ENCODE measurements at places on chromosomes 6 and 20.
A peak's percentile ranks its signal among the peaks of the same experiment; 100 is the strongest.

DNA sequence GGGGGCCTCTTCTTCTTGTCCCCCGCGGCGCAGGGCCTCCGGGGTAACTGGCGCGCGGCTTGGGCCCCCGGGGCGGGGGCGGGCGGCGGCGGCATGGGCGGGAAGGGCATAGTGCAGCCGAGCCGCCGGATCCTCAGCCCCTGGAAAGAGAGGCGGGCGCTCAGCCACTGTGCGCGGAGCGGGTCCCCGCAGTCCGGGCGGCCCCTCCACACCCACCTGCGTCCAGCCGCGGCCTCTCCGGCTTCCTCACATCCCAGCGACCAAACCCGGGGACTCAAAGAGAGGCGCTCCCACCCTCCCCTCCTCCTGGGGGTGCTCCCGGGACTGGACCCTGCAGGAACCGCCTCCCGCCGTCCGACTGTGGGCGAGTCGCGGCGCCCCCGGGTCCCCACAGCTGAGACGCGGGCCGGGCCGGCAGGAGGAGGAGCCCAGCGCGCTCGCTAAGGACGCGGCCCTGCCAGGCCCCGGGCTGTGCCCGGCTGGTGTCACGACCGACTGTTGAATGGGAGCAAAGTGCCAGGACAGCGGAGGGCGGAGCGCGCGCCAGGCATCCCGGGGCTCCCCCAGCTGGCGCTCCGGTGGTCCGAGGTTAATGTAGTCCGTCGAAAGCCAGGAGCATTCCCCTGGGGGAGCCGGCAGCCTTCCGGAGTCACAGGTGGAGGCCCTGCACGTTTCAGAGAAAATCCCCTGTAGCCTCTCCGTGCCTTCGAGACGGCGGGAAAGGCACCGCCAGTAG lies at the start of gene PRR18:
PRR18 (minus strand) TSS at position 360 of the 736 bp plus-strand sequence; CDS start at position 110, 250 bp downstream.
- peak; percentile 63 for DNase-seq

DNA sequence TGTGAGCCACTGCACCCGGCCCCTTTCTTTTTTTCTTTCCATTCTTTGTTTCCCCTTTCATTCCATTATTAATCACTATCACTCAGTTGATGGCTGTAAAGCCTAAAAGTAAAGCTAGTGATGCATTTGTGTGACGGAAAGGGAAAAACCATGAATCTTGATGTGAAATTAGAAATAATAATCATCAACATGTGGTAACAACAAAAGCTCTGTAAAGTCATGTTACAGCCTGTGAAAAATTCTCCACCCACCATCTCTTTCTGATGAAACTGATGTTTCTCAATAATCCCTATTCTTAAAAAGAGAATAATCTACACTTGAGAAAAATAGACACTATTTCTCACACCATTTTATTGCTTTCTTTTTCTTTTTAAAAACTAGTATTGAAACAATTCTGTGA lies 80.0 kb downstream of the CRYBG1 start:
- no peak for DNase-seq

DNA sequence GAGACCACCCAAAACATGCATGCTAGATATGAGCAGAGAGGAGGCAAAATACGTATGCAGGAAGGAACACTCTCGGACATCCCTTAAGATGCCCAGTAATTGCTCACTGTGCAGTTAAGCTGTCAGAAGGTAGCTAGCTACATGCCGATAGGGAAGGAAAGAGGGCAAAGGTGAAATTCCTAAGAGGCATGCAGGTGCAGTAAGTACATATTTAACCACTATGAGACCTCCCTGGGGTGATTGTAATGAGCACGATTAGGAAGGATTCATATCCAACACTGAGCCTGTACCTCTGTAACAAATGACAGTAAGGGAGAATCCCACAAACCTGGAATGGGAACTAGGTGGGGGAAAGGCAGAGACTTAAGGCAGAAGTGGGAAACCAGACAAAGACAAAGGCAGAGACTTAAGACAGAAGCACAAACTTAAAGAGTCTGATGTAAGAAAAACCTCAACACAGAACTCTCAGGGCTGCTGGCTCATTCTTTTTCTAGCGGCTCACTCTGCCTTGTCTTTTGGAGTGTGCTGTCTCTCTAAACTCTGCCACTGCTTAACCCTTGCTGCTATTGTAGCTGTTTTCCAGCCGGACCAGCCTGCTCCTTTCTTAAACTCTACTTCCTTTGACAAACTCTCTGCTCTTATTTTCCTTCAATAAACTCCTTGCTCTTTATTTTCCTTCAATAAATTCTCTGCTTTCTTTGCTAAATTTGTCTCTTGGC lies 148.1 kb downstream of the UBE3D start:
- no peak for DNase-seq

DNA sequence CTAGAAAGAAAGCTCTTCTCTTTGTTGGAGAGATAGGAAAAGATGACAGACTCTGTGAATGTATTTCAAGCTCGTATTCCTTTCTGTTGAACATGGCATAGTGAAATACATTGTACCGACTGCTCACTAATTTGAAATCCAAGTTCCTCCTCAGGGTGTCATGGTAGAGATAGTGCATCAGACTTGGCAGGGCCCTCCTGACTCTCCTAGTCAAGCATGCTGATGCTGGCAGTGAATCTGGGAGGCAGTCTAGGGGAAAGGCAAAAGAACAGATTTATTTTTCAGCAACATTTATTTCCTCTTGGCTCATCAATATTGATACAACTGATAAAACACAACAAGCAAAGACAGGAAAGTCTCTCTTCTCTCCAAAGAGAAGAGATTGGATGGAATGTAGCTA lies 356.3 kb upstream of the IRAK1BP1 start:
- no peak for DNase-seq

GRCh38 chr6:112235956-112236355 lies 18.4 kb downstream of the LAMA4 start:
- no peak for DNase-seq

DNA sequence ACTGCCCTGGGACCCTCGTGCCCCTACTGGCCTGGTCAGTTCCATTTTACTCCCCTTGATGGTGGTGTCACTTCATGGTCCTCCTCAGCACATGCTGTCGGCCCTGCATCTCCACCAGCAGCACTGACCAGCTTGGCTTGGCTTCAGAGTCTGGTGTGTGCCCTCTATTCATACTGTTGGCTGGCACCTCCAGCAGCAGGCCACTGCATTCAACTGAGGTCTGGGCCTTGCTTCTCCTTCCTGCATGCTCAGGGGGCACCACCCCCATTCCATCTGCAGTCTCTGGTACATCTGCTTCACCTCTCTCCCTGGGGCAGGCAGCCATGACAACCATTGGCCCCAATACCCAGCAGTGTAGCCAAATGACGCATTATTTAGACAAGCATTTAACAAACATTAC lies 155.9 kb downstream of the SLC24A3 start:
- DNase-seq: peak; percentile 4

DNA sequence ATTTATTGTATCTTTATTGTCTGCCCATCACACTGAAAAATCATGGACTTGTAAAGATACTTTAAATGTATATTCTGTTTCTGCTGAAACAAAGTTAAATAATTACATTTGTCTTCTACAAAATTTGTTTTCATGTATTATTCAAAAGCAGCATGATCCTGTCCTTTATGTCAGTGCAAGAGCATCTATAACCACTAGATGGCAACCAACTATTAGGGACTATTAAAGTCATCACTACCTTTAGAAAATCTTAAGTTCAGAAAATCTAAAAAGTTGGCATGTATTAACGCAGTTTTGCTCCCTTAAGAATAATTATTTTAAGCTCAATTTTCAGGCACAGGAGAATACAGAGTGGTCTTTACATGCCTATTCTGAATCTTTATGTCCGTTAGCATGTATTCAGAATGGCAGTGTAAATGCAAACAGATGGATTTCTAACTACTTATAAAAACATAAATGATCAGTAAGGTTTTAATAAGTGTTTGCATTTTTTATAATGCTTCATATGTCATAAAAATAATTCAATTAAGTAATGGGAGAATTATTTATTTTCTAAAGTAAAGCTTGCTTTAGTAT lies 17.8 kb downstream of the TMEM30A start:
- no peak for DNase-seq

- DNase-seq: no peak
Measured at GRCh38 chr6:56760842-56761241, 118.2 kb upstream of the DST start.
